Activated effector memory CD4-positive, alpha-beta T cell treated with Interleukin-2 at 50 U/mL for 16 hours (primary cell): ENCODE measurements at places on chromosomes 2 and 18.
A peak's percentile ranks its signal among the peaks of the same experiment; 100 is the strongest.

- no peak for DNase-seq
Measured at GRCh38 chr2:77712601-77713000, 190.4 kb upstream of the LRRTM4 start.

- no peak for DNase-seq
Measured at GRCh38 chr2:29590211-29590610, 331.2 kb downstream of the ALK start.

DNA sequence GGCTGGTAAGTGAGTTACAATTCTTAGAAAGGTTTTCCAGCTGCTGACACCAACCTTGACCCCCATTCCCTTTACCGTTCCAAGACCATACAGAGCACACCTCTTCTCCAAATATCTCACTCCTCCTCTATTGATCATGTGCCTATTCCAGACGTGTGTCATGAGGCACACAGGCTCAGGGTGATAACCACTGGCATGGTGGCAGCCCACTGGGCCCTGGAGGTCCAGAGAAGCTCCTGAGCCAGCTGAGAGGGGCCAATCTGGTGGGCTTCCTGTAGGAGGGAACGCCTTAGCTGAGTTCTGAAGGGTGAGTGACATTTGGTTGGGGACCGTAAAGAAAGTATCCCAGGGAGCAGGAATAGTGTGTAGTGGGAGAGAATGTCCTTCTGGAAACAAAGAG lies 28.3 kb downstream of the ZAP70 start:
- DNase-seq, result no peak

DNA sequence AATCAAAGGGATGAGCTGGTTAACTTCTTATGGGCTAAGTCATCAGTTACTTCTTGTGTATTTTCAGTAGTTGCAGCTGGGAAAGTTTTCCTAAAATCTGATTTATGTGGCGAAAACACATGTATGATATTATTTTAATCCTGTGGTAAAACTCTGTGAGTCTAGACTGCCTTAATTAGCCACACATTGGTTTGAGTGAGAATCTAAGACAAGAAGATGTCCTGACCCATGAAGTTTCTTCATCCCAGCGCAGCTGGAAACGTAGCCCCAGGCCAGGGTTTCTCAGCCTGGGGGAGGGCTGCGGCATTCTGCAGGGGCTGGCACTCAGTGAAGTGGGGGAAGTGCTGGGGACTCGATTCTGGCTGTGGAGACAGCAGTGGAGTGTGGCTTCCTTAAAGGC lies 44.7 kb upstream of the INHBB start:
- DNase-seq, result no peak

DNA sequence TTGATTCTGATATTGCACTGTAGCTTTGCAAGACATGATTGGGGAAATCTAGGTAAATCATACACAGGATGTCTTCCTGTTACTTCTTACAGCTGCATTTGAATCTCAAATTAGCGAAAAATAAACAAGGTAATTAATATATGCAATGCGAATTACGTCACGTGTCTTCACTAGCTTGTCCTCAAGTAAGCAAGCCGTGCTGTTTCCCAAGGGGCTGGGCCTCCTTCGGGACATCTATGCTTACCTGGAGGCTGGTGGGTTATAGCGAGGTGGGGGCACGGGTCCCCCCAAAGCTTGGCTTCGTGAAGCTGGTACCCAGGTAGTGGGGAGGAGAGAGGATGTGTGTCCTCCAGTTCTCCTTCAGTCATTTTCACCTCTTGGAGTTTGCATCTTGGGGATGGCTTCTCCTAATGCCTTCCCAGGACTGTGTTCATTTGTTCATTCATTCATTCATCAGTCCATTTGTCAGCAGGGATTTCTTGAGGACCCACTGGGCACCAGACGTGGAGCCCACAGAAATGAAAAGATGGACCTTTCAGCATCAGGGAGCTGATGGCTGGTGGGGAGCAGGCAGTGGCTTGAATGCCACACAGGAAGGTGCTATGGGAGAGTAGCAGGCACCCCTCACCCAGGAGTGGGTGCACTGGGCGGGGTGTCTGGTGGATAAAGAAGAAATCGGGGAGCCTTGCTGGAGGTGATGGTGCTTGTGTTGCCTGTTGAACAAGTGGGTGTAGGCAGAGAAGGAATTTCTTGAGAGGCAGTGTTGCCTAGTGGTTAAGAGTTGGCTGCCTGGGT lies 155.1 kb downstream of the GLI2 start:
- DNase-seq, result no peak

GRCh38 chr2:224357098-224357901 lies 44.6 kb downstream of the FAM124B start:
- DNase-seq, result peak; percentile 12

- no peak for DNase-seq
Measured at GRCh38 chr2:213429516-213429915, 145.3 kb downstream of the SPAG16 start.

DNA sequence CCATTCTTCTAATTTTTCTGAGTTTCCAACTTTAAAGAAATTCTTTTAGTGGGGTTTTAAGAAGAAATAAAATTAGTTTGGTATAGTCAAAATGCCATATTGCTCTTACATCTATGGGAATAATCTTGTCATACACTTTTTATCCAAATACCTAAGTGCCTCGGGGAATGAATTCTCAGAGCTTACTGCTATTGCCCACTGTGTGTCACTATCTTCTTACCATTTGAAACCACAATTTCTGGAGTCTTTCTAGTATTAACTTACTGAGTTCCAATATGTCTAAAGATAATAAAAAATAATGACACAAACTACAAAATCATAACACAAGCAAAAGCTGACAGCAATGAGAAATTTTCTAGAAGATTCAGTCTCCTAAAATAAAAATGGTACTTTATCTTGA lies 23.7 kb upstream of the DNAH6 start:
- no peak for DNase-seq

DNA sequence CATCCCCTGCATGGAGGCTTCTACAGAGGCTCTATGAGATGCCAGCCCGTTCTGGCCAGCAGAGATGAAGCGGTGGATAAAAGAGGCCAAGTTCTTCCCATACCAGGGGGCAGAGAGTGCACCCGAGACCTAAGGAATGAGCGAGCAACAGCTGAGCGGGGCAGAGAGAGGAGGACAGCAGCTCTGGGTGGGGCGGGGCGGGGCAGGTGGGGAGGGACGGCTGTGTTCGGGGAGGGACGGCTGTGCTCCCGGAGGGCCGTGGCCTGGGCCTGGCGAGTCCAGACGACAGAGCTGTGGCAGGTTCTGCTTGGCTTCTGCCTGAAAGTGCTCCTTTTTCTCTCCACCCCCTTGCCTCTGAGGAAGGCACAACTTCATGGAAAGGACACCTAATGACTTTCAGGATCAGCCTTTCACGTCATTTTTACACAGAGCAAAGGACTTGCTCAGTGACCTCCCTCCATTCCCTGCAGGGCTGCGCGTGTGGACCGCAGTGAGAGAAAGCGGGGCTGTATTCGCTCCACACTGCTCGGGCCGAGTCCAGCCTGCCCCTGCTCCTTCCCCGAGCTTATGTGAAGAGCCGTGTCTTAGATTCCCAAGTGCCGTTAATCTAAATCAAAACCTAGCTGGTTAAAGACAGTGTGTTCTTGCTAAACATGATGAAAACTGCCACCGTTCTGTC lies 232.9 kb downstream of the HDAC4 start:
- DNase-seq, result no peak

DNA sequence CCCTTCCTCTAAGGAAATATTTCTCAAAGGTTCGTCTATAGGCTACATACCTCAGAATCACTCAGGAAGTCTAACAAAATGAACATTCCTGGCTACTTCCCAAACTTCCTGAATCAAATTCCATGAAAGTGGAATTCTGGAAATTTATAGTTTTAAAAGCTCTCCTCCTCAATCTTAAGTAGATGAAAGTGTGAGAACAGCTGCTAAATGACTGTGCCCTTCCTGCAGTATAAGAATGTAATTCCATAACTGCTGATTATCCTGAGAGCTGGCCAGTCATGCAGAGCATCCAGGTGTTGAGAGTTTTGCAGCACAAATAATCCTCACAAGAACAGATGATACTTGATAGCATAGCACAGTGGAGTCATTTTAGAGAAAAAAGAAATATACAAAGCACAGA lies 265.0 kb downstream of the KCNJ3 start:
- DNase-seq, result no peak

GRCh38 chr18:23756590-23757436 lies 67.6 kb downstream of the LAMA3 start:
- no peak for DNase-seq

GRCh38 chr2:31986906-31987305 lies 23.9 kb downstream of the MEMO1 start:
- DNase-seq, result no peak

- no peak for DNase-seq
Measured at GRCh38 chr2:108367014-108367413, 10.7 kb upstream of the SULT1C4 start.

DNA sequence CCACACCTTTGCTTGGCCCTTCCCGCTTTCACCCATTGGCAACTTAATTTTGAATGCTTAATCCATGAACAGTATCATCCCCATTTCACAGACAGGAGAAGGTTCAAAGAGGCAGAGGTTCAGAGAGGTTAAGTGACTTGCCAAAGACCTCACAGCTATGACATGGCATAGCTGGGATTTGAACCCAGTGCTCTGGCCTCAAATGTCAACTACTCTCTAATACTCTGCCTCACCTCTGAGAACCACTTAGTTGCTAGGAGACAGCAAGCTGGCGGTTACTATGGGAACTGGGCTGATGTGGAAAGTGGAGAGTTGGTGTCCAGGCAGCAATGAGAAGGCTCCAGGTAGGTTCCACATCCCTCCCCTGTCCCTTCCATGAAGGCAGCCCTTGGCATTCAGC lies 15.8 kb upstream of the PRSS56 start:
- DNase-seq, result no peak

GRCh38 chr2:227052879-227053278 lies 111.1 kb downstream of the COL4A4 start:
- no peak for DNase-seq
